ENCODE measurements at places on chromosomes 2 and 18.

GRCh38 chr2:105215586-105216192, 25.9 kb upstream of the GPR45 start:
- no peak for DNase-seq

DNA sequence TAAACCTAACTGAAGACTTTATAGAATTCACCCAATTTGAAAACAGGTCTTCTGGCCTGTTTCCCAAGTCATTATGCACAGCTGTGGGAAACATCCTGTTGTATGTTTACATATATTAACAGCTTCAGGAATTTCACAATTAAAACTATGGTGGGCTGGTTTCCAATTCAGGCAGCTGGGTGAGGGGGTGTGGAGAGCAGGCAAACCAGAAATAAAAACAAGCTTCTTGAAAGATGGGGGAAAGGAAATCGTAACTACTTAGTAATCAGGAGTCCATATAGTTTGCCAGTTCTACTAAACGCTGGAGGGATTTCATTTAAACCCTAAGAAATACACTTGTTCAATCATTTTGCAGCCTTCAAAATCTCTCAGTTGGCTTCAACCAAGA, 22.8 kb downstream of the ATP8B1 start:
- no peak for DNase-seq

DNA sequence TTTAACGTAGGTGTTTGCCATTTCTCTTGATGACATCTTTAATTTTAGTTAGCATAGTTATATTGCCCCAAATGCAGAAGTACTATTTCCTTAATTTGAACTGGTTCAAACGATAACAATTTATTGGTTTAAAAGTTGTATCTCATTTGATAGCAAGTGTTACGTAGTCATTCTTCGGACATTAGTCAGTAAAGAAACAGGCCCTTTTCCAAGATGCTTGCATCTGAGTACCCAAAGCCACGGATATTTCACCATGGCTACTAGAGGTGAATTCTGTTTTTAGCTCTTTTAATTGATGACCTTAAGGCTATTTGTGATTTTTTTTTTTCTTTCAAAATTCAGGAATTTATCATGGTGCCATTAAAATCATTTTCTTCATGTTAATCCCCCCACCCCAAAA, 32.1 kb downstream of the GLS start:
- no peak for DNase-seq

- no peak for DNase-seq
Measured at GRCh38 chr2:8289111-8289510, 392.7 kb upstream of the ID2 start.

DNA sequence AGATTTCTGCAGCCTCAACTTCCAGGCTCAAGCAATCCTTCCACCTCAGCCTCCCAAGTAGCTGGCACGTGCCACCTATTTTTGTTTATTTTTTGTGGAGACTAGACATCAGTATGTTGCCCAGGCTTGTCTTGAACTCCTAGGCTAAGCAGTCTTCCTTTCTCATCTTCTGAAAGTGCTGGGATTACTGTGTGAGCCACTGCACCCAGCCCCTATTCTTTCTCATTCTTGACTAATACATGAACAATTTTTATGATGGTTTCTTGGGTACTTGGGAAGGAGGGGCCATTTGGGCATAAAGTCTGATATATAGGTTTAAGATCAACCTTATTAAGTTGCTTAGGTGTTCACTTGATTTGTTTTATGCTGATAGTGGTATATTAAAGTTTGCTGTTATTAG, 26.2 kb downstream of the EPC2 start:
- DNase-seq: no peak

GRCh38 chr2:62267696-62268095, 71.8 kb downstream of the B3GNT2 start:
- no peak for DNase-seq

- DNase-seq: no peak
Measured at GRCh38 chr2:176178038-176178756, 10.3 kb upstream of the HOXD1 start.

DNA sequence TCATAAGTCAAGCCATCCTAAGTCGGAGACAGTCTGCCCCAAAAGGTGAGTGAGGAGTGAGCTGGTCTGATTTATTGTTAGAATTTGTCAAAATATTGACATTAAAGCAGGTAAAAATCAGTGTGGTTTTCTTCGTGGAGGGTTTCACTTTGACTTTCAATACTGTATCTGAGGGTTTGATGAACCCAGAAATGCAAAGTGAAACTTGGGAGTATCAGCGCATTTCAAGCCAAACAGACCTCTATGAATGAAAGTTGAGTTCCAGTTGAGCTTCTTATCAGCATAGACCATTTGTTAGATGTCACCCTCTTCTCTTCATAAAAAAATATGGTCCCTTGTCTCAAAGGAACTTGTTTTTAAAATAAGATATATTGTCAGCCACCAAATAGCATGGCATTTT, 21.7 kb upstream of the CXCR4 start:
- DNase-seq: no peak

DNA sequence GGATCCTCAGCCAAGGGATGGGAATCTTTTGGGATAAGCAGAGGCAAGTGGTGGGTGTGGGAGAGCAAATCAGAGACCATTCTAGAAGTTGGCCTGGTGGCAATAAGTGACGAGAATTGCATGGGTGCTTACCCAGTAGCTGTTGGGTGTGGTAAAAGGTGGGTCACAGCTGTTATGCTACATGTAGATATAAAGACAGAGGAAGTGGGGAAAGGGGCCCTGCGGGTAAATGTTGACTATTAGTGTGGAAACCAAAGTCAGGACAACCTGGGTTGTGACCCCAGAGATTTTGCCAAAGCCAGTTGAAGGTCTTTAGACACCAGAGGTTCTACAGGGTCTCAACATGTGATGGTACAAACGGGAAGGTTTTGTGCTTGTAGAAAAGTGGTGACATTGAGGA, 443.6 kb upstream of the HNRNPA3 start:
- no peak for DNase-seq

GRCh38 chr2:88211003-88211808, 41.1 kb downstream of the THNSL2 start:
- DNase-seq: no peak

- no peak for DNase-seq
Measured at GRCh38 chr2:170454471-170455372, 260.4 kb upstream of the SP5 start.

DNA sequence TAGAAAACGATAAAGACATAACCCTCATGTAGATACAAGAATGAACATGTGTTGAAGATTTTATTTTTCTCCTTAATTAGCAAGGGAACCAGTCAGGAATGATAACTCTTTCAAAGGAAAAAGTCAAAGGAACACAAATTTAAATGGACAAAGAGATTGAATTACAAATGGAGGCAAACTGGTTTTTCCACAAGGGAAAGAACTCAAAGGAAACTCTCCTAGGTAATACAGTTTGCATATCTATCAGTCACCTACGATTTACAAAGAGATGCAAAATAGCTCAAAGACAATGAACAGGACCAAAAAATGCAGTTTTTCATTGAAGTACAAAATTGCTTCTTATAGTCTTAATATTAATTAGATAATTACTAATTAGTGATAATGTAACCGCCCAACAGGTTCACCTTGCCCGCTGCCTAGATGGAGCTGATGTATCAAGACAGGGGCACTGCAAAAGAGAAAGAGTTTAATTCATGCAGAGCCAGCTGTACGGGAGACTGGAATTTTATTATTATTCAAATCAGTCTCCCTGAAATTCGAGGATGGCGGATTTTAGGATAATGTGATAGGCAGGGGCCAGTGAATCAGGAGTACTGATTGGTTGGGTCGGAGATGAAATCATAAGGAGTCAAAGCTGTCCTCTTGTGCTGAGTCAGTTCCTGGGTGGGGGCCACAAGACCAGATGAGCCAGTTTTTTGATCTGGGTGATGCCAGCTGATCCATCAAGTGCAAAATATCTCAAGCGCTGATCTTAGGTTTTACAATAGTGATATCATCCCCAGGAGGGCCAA, 151.0 kb downstream of the TMEM17 start:
- DNase-seq: no peak

DNA sequence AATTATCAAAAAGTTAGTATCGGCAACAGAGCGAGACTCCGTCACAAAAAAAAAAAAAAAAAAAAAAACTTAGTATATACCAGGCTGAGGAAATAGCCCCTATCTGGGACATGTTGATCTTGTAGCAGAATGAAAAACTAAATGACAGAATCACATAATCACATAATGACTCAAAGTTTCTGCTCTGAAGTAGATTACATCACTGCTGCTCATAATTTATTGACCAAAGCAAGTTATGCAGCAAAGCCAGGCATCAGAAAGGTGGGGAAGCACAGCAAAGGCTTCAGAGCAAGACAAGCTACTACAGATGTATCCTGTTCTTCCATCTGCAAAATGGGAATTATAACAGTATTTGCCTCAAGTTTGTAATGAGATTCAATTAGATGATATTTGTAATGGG, 68.1 kb downstream of the BOD1L2 start:
- DNase-seq: peak; percentile 36

DNA sequence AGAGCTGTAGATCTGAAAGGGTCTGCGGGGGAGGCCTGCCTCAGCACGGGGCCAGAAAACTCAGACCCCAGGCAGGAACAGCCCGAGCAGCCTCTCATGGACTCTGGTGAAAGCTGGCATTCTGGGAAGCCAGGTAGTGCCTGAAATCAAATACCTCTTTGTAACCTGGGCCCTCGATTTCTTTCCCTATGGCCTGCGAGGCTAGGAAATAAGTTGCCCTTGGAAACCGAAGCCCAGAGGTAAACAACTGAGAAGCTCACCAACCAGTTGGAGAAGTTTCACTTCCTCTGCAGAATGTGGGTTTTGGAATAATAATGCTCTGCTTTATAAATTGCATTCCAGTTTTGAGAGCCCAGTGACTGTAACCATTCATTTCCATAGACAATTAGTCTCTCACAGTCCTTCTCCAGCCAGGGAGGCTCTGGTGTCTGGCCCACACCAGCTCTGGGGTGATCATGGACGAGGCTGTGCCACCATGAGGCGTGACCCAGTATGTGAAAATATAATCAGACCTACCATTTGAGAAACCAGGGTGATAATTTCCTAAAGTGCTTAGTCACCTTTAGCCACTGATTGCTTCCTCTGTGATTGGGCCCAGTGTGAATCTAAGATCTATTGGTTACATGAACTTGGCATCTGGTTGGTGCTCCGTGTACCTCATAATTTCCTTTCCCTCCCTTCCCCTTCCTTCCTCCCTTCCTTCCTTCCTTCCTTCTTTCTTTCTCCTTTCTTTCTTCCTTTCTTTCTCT, 133.1 kb upstream of the PELI1 start:
- no peak for DNase-seq

DNA sequence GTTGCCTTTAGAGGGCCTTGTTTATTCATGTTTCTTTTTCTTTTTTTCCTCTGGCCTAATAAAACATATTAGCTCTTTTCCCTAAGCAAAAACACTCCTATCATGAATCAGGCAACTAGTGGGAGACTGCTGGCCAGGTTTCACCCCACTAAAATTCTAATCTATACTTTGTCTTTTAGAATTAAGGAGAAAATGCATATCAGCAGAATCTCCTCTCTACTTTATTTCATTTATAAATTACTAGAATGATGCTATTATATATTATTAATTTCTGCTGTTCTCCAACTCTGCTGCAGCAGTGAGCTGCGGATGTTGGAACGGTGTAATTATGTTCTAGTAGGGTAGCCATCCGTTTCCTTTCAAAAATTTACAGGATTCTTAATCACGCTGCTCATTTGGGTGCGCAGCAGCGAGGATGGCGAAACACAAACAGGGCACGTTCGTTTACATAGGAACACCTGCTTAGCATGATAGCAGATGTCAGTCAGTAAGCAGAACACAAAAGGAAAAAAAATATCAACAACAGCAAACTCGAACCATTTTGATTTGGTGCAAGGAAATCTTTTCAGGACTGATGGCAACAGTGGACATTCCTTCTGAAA, 30.5 kb downstream of the ZEB2 start:
- no peak for DNase-seq

DNA sequence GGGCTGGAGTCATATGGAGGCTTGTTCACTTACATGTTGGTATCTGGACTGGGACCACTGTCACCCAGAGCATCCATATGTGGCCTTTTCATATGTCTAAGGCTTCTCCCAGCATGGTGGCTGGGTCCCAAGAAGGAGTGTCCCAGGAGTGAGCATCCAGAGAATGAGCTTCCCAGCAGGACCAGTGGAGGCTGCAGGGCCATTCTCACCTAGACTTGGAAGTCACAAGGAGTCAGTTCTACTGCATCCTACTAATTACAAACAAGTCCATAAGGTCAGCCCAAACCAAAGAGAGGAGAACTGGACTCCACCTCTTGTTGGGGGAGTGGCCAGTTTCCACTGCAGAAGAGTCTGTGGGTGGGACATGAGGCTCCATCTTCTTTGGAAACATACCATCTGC, 5.1 kb upstream of the TEX51 start:
- no peak for DNase-seq

DNA sequence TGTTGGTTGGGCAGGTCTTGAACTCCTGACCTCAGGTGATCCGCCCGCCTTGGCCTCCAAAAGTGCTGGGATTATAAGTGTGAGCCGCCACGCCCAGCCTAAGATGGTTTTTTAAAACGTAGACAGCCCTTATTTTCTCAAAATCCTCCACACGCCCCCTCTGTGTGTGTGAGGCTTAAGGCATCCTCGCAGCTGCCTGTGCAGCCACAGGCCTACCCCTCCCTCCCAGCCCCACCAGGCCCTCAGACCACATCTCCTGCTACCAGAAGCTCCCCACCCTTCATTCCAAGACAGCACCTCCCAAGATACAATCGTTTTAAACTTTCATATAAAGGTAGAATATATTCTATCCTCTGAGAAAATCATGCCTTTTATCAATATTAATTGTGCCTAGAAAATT, 4.8 kb downstream of the ANO7 start:
- DNase-seq: no peak

- DNase-seq: no peak
Measured at GRCh38 chr2:19362094-19362754, 3.8 kb upstream of the OSR1 start.

- no peak for DNase-seq
Measured at GRCh38 chr2:134522496-134523455, 196.0 kb downstream of the TMEM163 start.

GRCh38 chr2:222641336-222641735, 14.6 kb downstream of the FARSB start:
- DNase-seq: no peak

DNA sequence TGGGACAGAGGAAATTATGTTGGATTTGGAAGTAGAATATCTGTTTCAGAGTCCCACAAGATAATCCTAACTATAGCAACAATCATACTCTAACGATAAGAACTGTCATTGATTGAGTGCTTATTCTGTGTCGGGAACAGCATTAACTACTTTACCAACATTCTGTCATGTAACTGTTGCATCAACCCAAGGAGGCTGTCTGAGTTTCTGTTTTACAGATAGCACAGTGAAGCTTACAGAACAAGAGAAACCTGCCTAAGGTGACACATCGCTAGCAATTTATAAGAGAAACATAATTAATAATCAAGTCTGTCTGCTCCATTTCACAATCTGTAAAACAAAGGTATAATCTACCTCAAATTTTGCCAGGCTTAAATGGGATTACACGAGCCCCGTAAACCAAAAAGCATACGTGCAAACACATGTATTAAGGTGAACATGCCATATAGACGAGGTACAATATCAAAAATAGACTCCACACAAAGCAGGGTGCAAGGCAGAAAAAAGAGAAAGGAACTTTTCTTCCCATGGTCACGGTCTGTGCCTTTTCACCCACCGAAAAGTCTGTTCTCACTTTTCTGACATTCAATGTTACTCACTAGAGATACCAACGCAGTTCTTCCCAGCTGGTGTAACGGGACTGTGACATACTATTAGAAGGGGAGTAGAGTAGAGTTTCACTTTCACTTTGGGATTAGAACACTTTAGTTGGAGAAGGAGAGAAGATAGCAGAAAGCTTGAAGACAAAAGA, 37.2 kb upstream of the SLC8A1 start:
- DNase-seq: no peak

GRCh38 chr2:9415516-9416169, 7.7 kb downstream of the ITGB1BP1 start:
- no peak for DNase-seq
